Small intestine (tissue), 16 donors: ENCODE measurements at places on chromosomes 3 and 15. TPM values are rescaled to one million over a fixed set of nuclear protein-coding genes. Genes with fewer than 3 reads are reported as not detected.
A peak's percentile ranks its signal among the peaks of the same experiment; 100 is the strongest.

Gene C2CD4A
- 1.0 TPM for polyA plus RNA-seq

Gene RAD51
- polyA plus RNA-seq: 8.5 TPM

Gene SPTBN5
- 1.6 TPM for polyA plus RNA-seq

Gene STAC
- polyA plus RNA-seq: not detected

GRCh38 chr15:60324706-60325438, 72.9 kb downstream of the ANXA2 start:
- H3K36me3 ChIP-seq: no peaks in the 10 kb centered on the region
- peaks cover 32% of the 10 kb centered on the region for H3K27me3 ChIP-seq
- no peak overlapping the region for H3K27ac ChIP-seq
- H3K4me3 ChIP-seq: no peak overlapping the region
- no peak for DNase-seq

- no peaks in the 10 kb centered on the region for H3K36me3 ChIP-seq
- no peak overlapping the region for H3K4me3 ChIP-seq
- DNase-seq: no peak
- no peak overlapping the region for H3K27ac ChIP-seq
- H3K27me3 ChIP-seq: no peaks in the 10 kb centered on the region
- no peaks in the 10 kb centered on the region for H3K4me1 ChIP-seq
These were observed 141.8 kb downstream of the IL20RB start for GRCh38 chr3:137099364-137100219.

DNA sequence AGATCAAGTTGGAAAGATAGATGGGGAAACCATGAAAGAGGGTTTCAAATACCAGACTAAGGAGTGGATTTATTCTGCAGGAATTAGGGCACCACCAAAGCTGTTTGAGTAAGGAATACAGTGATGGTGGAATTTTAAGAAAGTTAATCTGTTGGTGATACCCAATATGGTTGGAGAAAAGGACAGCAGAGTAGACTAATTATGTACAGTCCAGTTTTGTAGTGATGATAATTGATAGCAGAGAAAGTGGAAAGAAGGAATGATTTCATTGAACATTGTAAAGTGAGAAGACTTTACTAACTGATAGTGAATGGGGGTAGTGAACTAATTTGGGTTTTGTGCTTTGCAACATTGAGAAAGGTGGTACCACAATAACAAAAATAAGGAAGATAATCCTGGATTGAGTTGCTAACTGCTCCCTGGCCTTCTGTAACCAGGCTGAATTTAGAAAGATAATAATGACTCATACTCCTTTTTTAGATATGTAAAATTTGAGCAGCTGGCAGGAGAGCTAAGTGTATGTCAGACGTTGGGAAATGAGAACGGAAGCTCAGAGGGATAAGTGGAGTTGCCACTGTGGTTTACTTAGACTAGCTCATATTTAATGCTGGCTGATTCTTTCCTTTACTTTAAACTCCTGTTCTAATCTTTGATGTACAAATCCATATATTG, 16.9 kb downstream of the TCAIM start:
- H3K4me3 ChIP-seq: no peak overlapping the region
- no peak overlapping the region for H3K27ac ChIP-seq
- no peaks in the 10 kb centered on the region for H3K27me3 ChIP-seq
- peaks cover 4% of the 10 kb centered on the region for H3K36me3 ChIP-seq
- H3K4me1 ChIP-seq: peaks cover 8% of the 10 kb centered on the region

DNA sequence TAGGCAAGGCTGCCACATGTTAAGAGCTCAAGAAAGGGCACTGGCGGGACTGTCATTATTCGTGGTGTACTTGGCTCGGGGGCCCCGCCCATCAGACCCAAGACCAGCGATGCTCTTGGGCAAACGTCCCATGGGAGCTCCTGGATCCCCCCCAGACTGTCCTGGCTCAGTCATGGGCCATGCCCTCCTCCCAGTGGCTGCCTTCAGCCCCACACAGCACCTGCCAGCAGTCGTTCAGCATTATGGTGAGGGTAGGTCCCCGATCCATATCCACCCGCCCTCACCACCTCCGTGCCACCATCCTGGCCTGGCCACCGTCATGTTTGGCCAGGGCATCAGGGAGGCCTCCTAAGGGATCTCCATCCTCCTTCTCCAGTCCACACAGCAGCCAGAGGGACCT, 51.4 kb upstream of the IQSEC1 start:
- no peak overlapping the region for H3K4me3 ChIP-seq
- H3K36me3 ChIP-seq: no peaks in the 10 kb centered on the region
- peaks cover 1% of the 10 kb centered on the region for H3K27me3 ChIP-seq
- no peak overlapping the region for H3K27ac ChIP-seq

DNA sequence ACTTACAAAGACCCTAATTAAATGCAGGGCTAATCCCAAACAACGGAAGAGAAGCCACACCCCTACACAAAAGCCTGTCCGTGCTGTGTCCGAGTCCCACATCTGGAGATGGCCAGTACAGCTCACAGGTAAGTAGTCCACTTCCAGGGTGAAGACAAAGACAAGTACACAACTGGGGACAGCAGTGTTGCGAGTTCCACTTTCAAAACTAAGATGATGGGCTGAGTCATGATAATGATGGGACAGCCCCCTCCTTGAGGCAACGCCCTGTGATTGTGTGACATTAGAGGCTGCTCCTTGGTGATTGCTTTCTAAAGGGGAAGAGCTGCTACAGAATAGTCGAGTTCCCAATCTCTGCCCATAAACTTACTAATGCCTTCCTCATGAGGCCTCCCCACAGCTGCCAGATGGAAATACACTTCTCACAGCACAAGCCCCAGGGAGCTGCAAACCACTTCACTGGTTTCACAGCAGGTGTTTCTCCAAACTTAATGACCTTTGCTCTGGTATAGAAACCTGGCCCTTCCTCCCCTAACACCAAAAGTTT, 27.6 kb downstream of the RFT1 start:
- H3K4me1 ChIP-seq: peaks cover 3% of the 10 kb centered on the region
- no peaks in the 10 kb centered on the region for H3K27me3 ChIP-seq
- H3K36me3 ChIP-seq: peaks cover 12% of the 10 kb centered on the region
- H3K4me3 ChIP-seq: no peak overlapping the region
- DNase-seq: no peak
- H3K27ac ChIP-seq: peak overlapping the region; percentile 57

DNA sequence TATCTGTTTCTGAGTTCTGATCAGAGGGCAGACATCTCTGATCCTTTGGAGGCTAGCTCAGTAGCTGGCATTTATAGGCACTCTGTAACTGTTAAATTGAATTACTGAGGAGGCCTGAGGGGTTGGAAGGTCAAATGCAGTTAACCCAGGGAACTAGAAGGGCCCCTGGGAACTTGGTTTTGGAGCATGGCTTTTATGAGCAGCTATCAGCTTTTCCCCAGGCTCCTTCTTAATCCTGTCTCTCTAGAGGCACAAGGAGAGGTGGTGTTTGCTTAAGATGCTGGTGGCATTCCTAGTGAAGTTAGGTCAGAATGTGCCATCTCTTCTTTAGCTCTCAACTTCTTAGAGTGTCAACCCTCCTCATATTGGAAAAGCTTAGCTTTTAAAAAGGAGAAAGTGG, 128.9 kb downstream of the LPP start:
- H3K27me3 ChIP-seq: no peaks in the 10 kb centered on the region
- peaks cover 15% of the 10 kb centered on the region for H3K36me3 ChIP-seq
- no peak for DNase-seq
- H3K4me3 ChIP-seq: no peak overlapping the region
- peaks cover 9% of the 10 kb centered on the region for H3K4me1 ChIP-seq

DNA sequence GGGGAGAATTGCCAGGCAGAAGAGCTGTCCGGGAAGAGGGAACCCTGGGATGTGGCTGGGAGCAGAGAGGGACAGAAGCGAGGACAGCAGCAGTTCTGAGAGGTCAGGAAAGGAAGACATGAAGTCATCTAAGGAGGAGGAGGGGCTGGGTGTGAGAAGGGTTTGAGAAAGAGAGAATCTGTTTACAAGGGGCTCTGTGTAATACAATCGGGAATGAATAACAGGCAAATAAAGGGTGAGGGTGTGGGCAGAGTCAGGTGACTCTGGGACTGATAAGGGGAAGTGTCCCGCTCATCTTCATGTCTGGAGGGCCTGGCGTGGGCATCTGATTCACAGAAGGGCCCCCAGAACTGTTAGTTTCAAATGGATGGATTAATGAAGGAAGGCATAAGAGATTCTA, 191.3 kb downstream of the XXYLT1 start:
- no peaks in the 10 kb centered on the region for H3K27me3 ChIP-seq
- H3K4me1 ChIP-seq: peaks cover 6% of the 10 kb centered on the region
- peaks cover 2% of the 10 kb centered on the region for H3K36me3 ChIP-seq
- DNase-seq: no peak

DNA sequence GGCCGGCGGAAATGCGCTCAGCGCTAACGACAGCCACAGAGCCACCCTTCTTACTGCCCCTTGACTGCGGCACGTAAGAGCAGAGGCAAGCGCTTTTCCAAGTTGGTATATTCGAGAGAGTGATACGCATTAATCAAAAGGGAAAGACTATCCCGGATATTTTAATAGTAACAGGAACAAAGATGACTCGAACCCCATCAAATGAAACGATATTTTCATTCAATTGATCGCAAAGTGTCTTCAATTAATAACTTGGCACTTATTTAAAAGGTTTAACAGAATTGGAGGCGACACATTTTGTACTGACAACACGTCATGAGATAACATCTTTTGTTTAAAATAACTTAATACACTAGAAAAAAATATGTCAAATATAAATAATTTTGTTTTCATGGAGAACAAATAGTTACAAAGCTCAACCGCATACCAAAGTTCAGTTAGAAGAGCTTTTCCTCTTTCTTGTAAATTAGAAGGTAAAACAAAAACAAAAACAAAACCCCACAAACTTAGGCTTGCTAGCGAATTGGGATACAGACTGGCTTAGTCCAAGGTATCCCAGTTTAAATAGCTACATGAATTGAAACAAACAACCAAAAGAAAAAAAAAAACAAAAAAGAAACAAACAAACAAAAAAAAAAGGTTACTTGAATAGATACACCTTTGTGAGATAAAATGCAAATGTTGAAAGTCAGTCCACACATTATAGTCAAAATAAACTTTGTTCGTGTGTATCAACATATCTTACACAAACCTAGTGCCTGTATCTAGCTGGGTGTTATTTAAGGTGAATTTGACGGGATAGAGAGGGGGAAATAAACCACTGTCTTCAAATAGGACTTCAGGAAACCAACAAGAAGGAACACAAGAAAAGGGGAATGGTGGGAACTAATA, 10.2 kb downstream of the SHOX2 start:
- no peak for DNase-seq
- H3K27me3 ChIP-seq: peaks cover 73% of the 10 kb centered on the region
- H3K36me3 ChIP-seq: no peaks in the 10 kb centered on the region
- H3K4me1 ChIP-seq: no peaks in the 10 kb centered on the region
- no peak overlapping the region for H3K27ac ChIP-seq
- no peak overlapping the region for H3K4me3 ChIP-seq

DNA sequence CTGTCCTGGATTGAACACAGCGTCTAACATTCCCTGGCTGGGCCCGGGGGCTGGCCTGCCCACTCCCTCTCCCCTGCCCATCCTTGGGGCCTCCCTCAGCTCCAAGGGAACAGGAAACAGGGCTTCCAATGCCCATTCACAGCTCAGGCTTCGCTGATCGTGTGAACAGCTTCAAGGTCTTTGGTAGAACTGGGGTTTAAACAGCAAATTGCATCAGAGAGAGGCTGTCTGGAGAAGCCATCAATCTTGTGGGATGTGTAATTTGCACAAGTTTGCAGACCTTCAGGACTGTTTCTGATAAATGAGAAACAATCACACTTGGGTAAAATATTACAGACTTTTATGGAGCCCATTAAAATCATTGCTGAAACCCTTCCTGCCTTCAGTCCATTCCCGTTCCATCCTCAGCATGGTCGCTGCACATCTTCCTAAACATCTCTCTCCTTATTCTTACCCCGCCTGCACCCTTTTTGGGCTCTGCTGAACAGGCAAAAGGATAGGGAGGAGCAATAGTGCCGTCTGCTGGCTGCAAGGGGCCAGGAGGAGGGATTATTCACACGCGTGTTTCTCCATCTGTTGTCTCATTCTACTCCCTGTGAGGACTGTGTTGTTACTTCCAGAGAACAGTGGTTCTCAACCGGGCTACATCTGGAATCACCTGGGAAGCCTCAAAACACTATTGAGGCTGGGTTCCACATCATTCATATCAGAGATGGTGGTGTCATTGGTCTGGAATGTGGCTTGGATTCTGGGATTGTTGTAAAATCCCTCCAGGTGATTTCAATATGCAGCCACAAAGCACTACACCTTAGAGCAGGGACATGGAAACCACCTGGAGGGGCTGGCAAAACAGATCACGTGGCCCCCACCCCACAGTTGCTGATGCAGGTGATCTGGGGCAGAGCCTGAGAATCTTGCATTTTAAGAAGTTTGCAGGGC, 116.3 kb downstream of the CLSTN2 start:
- H3K4me1 ChIP-seq: no peaks in the 10 kb centered on the region
- no peaks in the 10 kb centered on the region for H3K27me3 ChIP-seq
- no peak for DNase-seq
- no peak overlapping the region for H3K4me3 ChIP-seq
- no peaks in the 10 kb centered on the region for H3K36me3 ChIP-seq
- H3K27ac ChIP-seq: no peak overlapping the region
